ENCODE measurements at places on chromosomes 1 and 21.
A peak's percentile ranks its signal among the peaks of the same experiment; 100 is the strongest.

DNA sequence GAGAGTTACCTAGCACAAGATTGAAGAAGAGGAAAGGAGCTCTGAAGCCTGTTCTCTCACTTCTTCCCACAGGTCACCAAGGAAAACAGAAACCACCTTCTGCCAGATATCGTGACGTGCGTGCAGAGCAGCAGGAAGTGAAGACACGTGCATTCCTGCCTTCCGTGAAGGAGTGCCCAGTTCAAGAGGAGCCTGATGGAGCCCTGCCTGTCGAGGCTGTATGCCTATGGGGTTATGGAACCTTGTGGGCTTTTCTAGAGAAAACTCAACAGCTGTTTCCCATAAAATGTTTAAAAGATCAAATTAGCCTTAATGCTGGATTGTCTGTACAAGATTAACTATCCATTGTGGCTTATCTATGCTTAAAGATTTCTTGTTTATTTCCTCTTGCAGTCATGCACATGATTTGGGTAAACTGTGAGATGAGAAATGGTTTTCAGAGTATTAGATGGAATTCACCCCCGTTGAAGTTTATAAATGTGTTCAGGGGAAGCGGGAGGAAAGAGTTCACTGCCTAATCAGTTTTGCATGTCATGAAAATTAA is 27.8 kb downstream of the NTPCR start:
- no peak for DNase-seq

DNA sequence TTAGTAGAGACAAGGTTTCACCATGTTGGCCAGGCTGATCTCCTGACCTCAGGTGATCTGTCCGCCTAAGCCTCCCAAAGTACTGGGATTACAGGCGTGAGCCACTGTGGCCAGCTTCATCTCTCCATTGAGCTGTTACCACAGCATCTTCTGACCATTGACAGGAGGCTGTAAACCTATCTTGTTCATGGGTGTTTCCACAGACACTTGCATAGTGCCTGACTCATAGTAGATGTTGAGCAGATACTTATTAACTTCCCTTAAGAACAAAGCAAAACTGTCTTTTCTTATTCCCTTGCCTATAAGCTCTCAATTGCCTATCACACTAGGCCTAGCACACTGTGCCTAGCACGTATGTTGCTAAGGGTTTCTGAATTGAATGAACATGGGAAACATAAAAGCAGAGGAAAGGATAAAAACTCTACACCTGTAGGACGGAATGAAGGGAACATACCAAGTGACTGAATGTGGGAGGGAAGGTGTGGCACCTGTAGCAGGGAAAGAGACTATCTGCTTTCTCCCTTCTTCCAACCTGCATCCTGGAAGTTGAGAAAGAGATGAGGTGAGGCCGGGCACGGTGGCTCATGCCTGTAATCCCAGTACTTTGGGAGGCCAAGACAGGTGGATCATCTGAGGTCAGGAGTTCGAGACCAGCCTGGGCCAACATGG is 1.2 kb upstream of the C1orf54 start:
- DNase-seq, result peak; percentile 43

GRCh38 chr1:53655931-53656746 is 82.8 kb downstream of the GLIS1 start:
- peak; percentile 1 for DNase-seq

DNA sequence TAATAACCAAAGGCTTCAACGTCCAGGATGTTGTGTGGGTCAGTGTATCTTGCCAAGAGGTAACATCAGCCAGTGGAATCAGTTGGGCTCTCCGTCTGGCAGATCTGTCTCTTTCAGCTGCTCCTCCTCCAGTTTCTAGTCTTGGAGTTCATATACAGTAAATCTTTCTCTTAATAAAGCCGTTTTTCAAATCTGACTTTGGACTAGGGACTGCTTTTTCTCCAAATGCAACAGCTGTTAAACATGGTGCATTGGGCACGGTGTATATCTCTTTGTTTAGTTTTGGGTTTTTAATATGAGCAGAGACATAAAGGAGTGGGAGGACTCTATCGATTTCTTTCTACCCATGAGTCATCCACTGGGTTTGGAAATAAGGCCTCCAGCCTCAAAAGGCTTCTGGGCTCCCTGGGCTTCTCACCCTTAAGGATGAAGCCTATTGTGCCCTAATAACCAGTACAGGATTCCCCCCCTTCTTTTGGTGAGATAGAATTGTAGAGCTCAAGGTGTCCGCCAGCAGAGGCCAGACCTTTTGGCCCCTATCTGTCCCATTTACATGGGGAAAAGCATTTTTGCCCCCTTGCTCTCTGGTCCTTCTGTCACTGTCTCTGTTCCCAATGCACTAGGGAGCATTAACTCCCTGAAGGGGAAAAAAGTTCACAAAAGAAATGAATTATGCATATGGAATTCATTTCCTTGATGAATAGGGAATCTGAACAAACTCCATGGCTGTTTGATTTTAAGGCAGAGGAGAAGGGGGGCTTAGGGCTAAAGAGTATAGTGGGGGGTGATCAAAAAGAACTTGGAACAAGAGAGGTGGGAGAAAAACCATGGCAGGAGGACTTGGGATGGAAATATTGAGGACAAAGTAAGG is 86.0 kb downstream of the PBX1 start:
- DNase-seq, result peak; percentile 19

- peak; percentile 32 for DNase-seq
Measured at GRCh38 chr21:38631206-38631605, 132.9 kb upstream of the ERG start.

- DNase-seq, result peak; percentile 60
Measured at GRCh38 chr1:236168716-236169429, 26.5 kb downstream of the GPR137B start.

- peak; percentile 87 for DNase-seq
Measured at GRCh38 chr1:234608025-234608910, 1.7 kb downstream of the IRF2BP2 start.

- no peak for DNase-seq
Measured at GRCh38 chr1:8939000-8939265, 6.7 kb upstream of the CA6 start.

DNA sequence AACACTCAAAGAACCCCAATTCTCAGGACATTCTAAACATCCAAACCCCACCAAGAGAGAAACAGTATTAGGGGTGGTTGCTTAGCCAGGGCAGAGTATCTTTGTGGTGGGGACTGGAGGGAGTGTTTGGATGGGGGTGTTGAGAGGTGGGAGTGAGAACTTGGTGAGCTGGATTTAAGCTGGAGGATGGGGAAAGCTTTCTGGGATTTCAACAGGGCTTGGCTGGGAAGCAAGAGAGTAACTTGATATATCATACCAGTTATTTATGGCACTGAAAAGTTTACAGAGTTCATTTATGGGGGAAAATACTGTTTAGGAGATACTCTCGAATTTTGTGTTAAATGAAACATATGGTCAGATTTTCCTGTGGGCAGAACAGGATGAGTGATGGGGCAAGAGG is 6.8 kb upstream of the CNIH3 start:
- DNase-seq, result no peak

DNA sequence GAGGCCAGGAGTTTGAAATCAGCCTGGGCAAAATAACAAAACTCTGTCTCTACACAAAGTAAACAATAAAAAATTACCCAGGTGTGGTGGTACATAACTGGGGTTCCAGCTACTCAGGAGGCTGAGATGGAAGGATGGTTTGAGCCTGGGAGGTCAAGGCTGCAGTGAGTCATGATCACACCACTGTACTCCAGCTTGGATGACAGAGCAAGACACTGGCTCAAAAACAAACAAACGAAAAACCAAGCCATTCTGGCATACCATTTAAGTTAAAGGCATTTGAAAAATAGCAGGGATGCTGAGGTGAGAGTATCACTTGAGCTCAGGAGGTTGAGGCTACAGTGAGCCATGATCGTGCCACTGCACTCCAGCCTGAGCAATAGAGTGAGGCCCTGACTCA is 5.3 kb upstream of the ALDH9A1 start:
- DNase-seq, result no peak

- peak; percentile 18 for DNase-seq
Measured at GRCh38 chr1:37862330-37862729, 2.9 kb upstream of the MTF1 start.

- peak; percentile 55 for DNase-seq
Measured at GRCh38 chr1:113768916-113769600, 9.8 kb upstream of the PHTF1 start.

- no peak for DNase-seq
Measured at GRCh38 chr1:203142684-203143408, 15.3 kb downstream of the ADORA1 start.

GRCh38 chr1:208204779-208205178 is 39.4 kb downstream of the PLXNA2 start:
- peak; percentile 72 for DNase-seq

- DNase-seq, result no peak
Measured at GRCh38 chr1:32496127-32496526, 31.3 kb downstream of the ZBTB8B start.

DNA sequence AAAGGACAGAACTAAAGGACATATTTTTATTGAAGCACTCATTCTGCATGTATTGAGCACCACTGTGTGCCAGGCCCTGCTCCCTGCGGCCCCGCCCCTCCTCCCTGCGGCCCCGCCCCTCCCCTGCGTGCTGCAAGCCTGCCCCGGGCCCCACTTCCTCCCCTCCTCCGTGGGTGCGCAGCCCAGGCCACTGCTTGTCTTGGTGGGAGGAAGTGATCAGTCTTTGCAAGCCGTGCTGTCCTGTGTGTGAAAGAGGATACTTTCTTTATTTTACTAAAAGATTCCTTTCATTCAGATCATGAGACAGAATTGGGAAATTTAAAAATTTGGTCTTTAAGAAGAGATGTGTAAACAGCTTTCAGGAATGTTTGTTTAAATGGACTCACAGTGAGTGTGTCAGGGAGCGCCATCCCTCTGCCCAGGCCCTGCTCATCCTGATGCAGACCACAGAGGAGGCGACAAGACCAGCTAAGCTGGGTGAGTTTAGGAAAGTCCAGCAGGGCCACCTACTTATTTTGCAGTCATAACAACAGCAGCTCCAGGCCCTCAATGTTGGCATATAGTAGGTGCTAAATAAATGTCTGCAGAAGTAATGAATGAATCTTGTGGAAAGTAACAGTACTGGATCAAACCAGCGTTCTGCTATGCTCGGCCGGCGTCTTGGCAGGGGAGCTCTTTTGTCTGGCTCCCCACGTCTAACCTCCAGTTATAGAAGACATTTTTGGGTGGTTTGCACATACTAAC is 88.3 kb upstream of the SELENON start:
- DNase-seq, result peak; percentile 75

- no peak for DNase-seq
Measured at GRCh38 chr1:67429011-67429527, 1.1 kb downstream of the SERBP1 start.

GRCh38 chr1:161207173-161207572 is 5.0 kb downstream of the NDUFS2 start:
- no peak for DNase-seq

- no peak for DNase-seq
Measured at GRCh38 chr1:193581341-193581740, 394.9 kb upstream of the B3GALT2 start.

GRCh38 chr1:18103788-18104421 is 3.7 kb upstream of the IGSF21 start:
- DNase-seq, result no peak

- no peak for DNase-seq
Measured at GRCh38 chr1:43861337-43861736, 72.3 kb upstream of the ARTN start.

DNA sequence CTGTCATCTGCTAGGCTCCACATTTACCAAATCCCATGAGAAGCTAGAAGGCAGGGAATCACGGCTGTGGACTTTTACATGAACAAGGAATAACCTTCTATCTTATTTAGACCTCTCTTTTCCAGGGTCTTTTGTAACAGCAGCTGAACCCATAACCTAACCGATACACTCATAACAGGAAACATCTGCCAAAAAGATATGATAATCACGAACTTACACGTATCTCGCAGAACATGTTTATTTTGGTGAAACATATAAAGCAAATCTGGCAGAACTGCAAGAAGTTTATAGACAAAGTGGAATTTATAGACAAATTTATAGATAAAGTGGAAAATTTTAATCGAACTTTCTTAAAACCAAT is 20.4 kb downstream of the TINAGL1 start:
- DNase-seq, result peak; percentile 30

- DNase-seq, result no peak
Measured at GRCh38 chr1:202279806-202280205, 61.9 kb downstream of the UBE2T start.

DNA sequence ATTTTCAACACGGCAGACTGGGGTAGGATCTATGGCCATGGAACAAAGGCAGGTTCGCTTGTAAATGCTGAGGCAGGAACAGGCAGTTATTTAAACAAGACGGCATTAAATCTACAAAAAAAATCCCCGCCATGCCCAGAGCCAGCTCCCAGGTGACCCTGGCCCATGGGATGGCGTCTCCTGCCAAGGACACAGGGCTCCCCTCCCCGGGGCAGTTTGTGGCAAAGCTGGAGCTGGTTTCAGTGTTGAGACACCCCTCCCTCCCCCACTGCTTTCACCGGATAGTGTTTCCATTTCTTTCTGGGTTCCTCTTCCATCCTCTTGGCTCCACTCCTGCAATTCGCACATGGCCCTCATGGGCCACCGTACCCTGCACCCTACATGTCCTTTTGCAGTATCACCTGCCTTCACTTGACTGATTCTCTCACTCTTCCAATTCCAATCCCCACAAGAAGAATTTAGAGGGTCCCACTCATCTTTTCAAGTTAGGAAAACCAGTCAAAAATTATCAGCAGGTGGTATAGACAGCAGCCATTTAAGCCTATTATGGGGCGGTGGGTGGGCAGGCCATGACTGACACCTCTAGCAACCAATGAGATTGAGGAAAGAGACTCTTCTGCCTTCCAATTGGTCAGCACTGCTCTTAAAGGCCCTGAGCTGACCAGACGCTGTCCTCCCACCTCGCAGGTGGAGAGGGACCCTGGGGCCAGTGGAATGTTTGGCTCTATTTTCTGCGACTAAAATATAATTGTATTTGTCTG is 52.0 kb downstream of the OLIG1 start:
- DNase-seq, result peak; percentile 59

DNA sequence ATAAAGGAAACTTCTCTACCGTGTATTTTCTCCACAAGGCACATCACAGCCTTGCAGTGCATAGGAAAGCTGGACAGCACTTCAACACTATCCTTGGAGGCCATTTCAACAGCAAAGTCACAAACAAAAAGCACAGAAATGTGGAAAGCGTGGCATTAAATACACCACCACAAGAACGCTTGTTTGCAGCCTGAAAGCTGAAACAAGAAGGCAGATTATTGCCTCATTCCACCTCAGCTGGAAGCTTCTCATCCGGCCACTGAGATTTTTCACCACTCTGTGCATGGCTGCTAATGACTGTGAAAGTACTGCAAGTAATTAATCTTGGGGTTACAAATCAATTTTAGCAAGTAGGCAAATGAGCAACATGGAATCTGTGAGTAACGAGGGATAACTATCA is 50.9 kb upstream of the GALNT2 start:
- DNase-seq, result peak; percentile 46

DNA sequence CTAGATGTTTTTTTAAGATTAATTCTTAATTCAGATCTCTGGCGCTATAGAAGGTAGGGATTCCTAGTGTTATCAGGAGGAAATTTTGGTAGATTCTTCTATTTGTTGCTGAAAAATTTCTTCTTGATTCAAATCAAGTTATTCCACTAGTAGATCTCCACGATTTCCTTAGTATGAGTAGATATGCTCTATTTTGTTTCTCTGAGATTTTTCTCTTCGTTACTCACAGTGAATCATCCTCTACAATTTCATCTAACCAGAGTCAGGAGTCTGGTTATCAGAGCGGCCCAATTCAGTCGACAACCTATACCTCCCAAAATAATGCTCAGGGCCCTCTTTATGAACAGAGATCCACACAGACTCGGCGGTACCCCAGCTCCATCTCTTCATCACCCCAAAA is 18.8 kb upstream of the HAX1 start:
- no peak for DNase-seq

- DNase-seq, result peak; percentile 26
Measured at GRCh38 chr1:180365039-180365438, 135.0 kb downstream of the LHX4 start.

- no peak for DNase-seq
Measured at GRCh38 chr1:29255134-29255666, 18.9 kb downstream of the PTPRU start.

All from MV-4-11 (cell line).